Suprapubic skin (tissue), 4 donors: ENCODE measurements at places on chromosomes 13 and 19. TPM values are rescaled to one million over a fixed set of nuclear protein-coding genes. Genes with fewer than 3 reads are reported as not detected.
A peak's percentile ranks its signal among the peaks of the same experiment; 100 is the strongest.

The UNC13A gene
- total RNA-seq: 0.16 TPM

The MUC16 gene
- total RNA-seq: 0.38 TPM

The PGLYRP2 gene
- not detected for total RNA-seq

The MYPOP gene
- total RNA-seq: 4.4 TPM

The ZSWIM9 gene
- 3.8 TPM for total RNA-seq

The CCDC169 gene
- total RNA-seq: 0.17 TPM

The NBEA gene
- 4.6 TPM for total RNA-seq

The PNMA8A gene
- 1.0 TPM for total RNA-seq

The CYP2A6 gene
- total RNA-seq: not detected

The IL11 gene
- 0.97 TPM for total RNA-seq

The LILRB5 gene
- total RNA-seq: 0.68 TPM

The TEX101 gene
- total RNA-seq: not detected

- no peak for DNase-seq
Measured at GRCh38 chr13:72144636-72145035, 277.6 kb upstream of the DACH1 start.

GRCh38 chr13:60267498-60268202, 103.9 kb upstream of the DIAPH3 start:
- DNase-seq: no peak

GRCh38 chr19:6150289-6150688, 14.8 kb downstream of the ACSBG2 start:
- DNase-seq: no peak

DNA sequence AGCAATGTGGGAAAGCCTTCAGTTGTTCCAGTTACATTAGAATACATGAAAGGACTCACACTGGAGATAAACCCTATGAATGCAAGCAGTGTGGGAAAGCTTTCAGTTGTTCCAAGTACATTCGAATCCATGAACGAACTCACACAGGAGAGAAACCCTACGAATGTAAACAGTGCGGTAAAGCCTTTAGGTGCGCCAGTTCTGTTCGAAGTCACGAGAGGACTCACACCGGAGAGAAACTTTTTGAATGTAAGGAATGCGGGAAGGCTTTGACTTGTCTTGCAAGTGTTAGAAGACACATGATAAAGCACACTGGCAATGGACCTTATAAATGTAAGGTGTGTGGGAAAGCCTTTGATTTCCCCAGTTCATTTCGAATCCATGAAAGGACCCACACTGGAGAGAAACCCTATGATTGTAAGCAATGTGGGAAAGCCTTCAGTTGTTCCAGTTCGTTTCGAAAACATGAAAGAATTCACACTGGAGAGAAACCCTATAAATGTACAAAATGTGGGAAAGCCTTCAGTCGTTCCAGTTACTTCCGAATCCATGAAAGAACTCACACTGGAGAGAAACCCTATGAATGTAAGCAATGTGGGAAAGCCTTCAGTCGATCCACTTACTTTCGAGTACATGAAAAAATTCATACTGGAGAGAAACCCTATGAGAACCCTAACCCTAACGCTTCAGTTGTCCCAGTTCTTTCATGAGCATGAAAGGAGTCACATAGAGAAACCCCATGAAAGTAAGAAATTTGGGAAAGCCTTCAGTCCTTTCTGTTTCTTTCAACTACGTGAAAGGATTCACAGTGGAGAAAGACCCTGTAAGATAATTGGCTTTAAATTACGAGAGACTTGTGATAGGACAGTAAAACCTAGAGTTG, 20.1 kb downstream of the ZNF627 start:
- no peak for DNase-seq

DNA sequence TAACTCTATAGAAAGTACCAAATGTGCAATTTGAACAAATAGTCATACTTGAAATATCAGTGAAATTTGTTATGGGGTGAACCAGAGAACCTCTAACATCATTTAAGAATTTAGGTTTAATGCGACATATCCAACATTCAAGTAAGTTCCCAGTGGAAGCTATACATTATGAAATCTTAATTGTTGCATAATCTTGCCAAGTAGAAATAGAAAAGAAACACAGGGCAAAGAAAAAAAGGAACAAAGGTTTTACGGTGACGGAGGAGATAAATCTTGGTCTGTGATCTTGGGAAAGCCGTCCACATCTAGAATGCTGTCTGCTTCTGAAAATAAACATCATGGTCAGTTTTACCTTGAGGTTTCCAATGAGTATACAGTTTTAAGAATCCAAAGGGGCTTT, 445.7 kb downstream of the RFC3 start:
- no peak for DNase-seq

GRCh38 chr13:61188057-61188456, 227.6 kb downstream of the PCDH20 start:
- no peak for DNase-seq

GRCh38 chr19:31352296-31352781, 3.1 kb upstream of the TSHZ3 start:
- no peak for DNase-seq

DNA sequence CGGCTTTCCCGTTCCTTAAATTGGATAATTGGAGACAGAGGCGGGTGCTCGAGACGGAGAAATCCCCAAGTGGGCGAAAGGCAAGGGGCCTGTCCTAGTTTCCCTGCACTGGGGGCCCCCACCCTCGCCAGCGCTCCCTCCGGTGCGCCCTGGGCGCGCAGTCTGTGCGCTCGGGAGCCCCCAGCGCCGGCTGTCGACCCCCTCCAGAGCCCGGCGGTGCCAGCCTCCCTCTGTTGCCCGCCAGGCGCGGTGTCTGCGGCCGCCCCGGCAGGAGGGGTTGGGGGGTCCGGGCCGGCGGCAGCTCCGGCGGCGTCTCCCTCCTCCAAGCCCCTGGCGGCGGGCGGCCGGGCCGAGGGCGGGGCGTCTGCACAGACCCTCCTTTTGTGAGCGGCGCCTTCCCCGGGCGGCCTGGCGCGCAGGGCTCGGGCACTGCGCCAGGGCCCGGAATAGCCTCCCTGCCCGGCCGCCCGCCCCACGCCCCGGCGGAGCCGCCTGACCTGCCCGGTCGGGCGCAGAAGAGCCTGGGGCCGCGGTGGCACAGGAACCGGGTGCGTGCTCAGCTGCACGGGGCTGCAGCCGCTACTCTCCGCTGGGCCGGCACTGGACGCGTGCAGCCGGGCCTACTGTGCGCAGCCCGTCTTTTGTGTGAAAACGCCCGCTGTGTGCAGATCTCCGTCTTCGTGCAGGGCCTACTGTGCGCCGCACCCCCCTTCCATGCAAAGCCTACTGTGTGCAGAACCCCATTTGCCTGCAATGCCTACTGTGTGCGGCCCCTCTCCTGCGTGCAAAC, 13.2 kb downstream of the GADD45B start:
- no peak for DNase-seq

DNA sequence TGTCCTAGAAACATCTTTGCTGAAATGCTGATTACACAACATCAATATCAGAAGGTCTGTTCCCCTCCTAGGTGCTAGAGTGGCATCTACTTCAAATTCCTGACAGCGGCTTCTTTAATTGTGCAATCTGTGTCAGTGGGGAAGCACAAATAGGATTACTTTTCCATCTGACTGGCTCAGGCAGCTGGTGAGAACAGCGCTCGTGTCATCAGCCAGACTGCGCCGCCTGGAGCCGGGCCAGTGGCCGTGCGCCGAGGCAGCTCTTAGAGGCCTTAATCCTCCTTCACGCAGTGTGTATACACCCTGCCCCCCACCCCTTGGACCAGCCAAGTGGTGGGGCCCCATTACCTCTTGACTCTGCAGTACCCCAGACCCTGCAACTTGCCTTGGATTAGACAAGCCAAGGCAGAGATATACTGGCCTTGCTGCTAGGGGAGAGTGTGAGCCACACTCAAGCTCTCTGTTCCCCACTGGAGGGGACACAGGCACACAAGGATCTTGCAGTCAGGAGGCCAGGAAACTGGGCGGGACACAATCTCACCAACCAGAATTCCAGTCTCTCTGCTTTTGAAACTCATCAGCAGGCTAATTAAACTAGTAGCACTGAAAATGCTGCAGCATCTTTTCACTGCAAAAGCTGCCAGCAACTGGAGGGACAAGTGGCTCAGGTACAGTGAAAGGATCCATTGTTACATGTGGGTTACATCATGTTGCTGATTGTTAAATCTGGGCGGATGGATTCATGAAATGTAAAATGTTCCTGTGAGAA, 48.9 kb upstream of the EPHX3 start:
- DNase-seq: peak; percentile 89

DNA sequence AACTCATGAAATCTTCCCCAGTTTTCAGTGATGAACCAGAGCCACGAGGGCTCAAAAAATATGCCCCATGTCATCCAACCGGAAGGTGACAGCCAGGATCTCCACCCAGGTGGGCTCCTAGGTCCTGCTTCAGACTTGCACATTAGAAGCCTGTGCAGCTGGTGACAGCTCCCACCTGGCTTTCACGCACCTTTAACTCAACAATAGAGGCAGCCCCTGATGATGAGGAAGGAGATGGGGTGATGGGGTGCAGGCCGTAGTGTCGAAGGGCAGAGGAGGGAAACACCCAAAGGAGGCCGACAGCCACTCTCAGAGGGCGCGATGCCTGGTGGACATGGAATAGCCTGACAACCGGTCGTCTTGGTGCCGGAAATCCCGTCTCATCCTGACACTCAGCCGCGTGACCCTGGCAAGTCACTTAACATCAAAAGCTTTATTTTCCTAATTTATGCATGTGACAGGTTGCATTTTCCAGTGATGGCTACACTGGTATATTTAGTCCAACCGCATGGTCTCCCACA, 118.0 kb downstream of the SOX1 start:
- DNase-seq: peak; percentile 66

GRCh38 chr19:2428321-2428690, 920 bp upstream of the TIMM13 start:
- DNase-seq: no peak

- peak; percentile 76 for DNase-seq
Measured at GRCh38 chr19:34985249-34986022, 14.7 kb upstream of the GRAMD1A start.

GRCh38 chr19:4376028-4376670, 24.2 kb downstream of the SH3GL1 start:
- no peak for DNase-seq

DNA sequence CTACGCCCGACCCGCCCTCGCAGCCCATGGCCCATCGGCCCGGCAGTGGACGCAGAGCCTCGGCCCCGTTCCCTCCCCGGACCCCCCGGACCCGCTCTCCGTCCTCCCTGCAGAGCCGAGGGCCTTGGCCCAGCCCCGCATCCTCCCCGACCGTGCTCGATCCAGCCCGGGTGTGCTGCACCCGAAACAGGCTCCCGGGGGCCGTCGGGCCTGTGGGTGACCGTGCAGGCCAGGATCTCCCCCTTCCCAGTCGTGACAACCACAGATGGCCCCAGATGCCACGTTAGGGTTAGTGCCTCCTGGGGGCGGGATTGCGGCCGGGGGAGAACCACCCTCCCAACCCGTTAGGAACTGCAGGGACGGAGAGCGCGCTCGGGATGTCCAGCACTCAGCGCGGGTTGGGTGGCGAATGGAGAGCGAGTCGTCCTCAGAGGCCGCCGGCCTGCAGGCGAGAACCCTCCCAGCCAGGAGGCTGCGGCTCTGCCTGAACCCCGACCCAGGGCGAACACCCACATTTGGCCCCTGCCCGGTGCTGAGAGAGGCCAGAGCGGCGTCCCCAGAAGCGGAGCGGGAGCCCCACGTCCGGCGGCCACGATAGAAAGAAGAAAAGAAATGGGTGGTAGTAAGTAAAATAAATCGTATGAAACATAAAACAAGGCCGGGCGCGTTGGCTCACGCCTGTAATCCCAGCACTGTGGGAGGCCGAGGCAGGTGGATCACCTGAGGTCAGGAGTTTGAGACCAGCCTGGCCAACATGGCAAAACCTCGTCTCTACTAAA, 6.7 kb upstream of the MADCAM1 start:
- DNase-seq: no peak

GRCh38 chr19:20028611-20029010, 10.7 kb downstream of the ZNF682 start:
- no peak for DNase-seq

GRCh38 chr13:21243045-21243897, 66.8 kb downstream of the MRPL57 start:
- no peak for DNase-seq

GRCh38 chr13:100875392-100876043, 200.9 kb upstream of the TMTC4 start:
- DNase-seq: no peak

GRCh38 chr19:4413588-4413987, 11.1 kb downstream of the CHAF1A start:
- no peak for DNase-seq

GRCh38 chr13:32179708-32180107, 135.5 kb downstream of the ZAR1L start:
- DNase-seq: no peak
